Peyer's patch (tissue), 4 donors: ENCODE measurements at places on chromosomes 7 and 10.

GRCh38 chr7:47371733-47372368 lies 210.1 kb downstream of the TNS3 start:
- H3K36me3 ChIP-seq = peaks cover 26% of the 10 kb centered on the region
- H3K27ac ChIP-seq = no peak overlapping the region
- H3K4me1 ChIP-seq = no peaks in the 10 kb centered on the region
- H3K4me3 ChIP-seq = no peak overlapping the region
- DNase-seq = no peak

DNA sequence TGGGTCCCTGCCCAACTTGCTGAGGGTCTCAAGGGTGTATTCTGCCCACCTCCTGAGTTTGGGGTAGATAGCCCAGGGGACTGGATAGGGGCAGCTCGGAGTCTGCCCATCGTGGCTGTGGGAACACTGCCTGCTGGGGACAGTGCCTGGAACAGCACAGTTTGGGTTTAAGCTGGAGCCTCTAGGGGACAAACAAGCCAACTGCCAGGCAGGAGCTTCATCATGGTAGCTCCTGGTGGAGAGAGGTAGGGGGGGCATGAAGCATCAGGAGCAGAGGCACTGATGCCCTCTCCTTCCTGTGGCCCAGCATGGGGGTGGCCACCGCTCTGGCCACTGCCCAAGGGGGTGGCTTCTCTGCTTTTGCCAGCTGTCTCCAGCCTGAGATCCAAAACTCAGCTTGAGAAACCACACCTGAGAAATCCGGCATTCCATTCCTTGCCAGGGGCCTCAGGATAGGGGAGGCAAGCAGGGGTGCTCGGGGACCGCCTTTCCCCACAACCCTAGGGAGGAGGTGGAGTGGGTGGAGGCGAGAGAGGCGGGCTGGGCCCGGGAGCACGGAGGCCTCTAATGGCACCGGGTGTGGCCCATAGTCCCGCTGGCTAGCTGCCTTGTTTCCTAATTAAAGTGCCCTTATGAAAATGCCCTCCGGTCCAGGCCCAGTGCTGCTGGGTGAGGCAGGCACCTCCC lies 47.6 kb downstream of the UNC5B start:
- H3K27me3 ChIP-seq = no peaks in the 10 kb centered on the region
- H3K27ac ChIP-seq = peak overlapping the region; percentile 31
- DNase-seq = no peak
- H3K36me3 ChIP-seq = no peaks in the 10 kb centered on the region
- H3K4me1 ChIP-seq = peaks cover 58% of the 10 kb centered on the region
- no peak overlapping the region for H3K4me3 ChIP-seq

- H3K4me3 ChIP-seq = peak overlapping the region; percentile 39
- H3K36me3 ChIP-seq = no peaks in the 10 kb centered on the region
Observed at GRCh38 chr7:25852211-25852938, 299.6 kb upstream of the NFE2L3 start.

GRCh38 chr10:49260644-49261296 lies 38.2 kb upstream of the C10orf71 start:
- H3K4me3 ChIP-seq = no peak overlapping the region
- H3K27me3 ChIP-seq = no peaks in the 10 kb centered on the region
- H3K36me3 ChIP-seq = no peaks in the 10 kb centered on the region
- H3K27ac ChIP-seq = no peak overlapping the region

DNA sequence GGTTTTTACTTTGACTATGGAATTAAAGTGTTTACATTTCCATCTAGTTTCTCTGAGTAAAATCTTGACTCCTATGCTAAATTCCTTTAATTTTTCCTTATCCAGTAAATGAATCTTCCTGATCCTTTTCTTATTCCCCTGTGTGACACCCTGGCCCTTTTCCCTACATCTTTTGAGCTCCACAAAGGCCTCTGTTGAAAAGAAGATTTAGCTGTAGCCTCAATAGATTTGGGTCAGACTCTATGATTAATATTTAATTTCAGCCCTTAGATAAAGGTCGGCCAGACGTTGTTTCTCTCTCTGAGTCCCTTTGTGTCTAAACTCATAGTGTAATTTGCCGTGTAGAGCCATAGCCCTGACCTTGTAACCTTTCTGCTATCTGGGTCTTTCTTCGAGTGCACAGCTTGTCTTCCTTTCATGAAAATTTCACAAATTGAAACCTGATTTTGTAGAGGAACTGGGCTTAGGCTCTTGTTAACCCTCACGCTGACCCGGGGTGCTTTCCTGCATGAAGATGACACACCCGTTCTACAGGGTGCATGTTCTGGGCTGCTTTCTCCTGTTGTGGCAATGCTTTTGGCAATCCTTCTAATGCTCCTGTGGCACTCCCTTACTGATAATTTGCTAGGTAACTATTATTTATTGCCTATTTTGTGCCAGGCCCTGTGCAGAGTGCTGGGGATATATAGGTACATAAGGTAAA lies 21.2 kb downstream of the LSMEM1 start:
- no peaks in the 10 kb centered on the region for H3K27me3 ChIP-seq
- no peak overlapping the region for H3K27ac ChIP-seq
- H3K4me1 ChIP-seq = peaks cover 7% of the 10 kb centered on the region
- no peak overlapping the region for H3K4me3 ChIP-seq

DNA sequence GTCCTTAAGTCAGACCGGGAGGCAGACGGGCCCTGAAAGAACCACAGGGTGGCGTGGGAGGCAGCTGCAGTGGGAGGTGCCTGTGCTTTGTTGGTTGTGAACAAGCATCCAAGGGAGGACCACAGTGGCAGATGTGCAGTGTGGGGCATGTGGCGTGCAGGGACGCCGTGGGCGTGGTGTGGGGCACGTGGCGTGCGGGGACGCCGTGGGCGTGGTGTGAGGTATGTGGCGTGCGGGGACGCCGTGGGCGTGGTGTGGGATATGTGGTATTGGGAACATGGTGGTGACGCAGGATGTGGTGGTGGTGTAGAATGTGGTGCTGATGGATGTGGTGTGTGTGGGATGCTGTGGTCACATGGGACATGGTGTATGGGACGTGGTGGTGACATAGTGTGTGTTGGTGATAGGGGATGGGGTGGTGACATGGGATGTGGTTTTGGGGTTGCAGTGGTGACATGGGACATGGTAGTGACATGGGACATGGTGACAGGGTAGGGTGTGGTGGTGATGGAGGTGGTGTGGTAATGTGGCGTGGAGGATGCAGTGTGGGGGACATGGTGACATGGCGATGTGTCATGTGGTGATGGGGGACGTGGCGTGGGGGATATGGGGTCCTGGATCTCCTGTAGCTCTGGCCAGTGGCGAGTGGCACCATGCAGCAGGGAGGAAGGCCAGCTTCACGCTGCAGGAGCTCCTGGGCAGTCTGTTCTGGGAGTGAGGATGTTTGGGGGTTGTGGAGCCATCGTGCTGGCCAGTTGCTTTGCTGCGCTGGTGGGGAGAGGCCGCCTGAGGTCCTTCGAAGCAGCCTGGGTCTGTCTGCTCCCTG lies 78.8 kb downstream of the INPP5A start:
- no peaks in the 10 kb centered on the region for H3K36me3 ChIP-seq
- DNase-seq = peak; percentile 50
- H3K27me3 ChIP-seq = no peaks in the 10 kb centered on the region
- no peaks in the 10 kb centered on the region for H3K4me1 ChIP-seq
- no peak overlapping the region for H3K4me3 ChIP-seq
- no peak overlapping the region for H3K27ac ChIP-seq

DNA sequence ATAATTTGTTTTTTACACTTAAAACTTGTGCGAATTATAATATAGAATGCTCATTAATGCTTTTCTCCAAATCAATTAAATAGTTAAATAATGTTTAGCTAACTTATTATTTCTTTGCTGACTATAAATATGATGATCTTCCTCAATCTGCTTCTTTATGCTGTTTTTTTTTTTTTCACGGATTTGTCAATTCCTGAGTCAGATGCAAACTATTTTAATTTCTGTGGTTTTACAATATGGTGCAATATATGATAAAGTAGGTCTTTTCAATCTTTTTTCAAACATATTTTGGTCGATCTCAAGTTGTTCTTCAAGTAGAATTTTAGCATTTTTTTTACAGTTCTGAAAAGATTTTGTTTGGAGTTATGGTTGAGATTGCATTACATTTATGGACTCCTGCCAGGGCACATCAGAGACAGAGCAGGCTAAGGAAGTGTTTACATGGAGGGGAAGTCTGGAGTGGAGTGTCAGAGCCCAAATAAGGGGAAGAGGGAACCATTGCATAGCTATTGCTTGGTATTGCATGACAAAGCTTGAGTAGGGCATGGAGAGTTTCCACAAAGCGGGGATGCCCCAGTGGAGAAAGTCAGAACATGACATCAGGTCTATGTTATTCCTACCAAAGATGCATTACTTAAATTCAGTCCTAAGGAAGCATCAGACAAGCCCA lies 204.4 kb downstream of the OTUD1 start:
- no peaks in the 10 kb centered on the region for H3K4me1 ChIP-seq
- no peaks in the 10 kb centered on the region for H3K27me3 ChIP-seq
- no peak overlapping the region for H3K4me3 ChIP-seq
- H3K36me3 ChIP-seq = no peaks in the 10 kb centered on the region
- no peak for DNase-seq

- H3K36me3 ChIP-seq = no peaks in the 10 kb centered on the region
- no peaks in the 10 kb centered on the region for H3K27me3 ChIP-seq
- peak; percentile 84 for DNase-seq
- peak overlapping the region; percentile 54 for H3K4me3 ChIP-seq
Observed at GRCh38 chr10:92691591-92692079, 1.9 kb downstream of the HHEX start.

DNA sequence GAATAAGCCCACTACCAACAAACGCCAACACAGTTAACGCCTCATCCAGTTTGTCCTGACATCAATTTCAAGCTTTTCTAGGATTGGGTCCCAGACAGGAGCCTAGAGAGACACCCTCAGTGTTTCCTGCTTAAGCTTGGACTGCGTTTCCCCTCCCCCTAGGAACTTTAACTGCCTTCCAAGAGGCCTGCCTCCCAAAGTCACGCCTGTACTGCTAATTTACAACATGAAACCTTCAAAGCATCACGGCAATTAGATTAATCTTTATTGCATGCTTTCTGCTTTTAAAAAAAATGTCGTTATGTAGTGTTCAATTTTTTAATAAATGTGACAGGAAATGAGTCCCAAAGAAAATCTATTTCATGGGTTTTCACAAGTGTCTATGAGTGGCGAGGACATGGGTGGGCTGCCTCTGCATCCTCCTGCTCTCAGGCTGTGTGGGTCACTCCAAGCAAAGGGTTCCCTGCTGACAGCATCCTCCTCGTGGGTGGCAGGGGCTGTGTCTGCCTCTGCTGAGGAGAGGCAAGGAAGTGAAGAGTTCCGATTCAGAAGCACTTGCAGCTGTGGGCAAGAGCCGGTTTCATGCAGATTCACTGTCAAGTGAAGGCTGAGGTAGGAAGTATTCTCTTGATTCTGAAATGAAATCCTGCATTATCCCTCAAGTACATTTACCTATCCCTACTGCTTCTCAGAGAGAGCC lies 193.0 kb upstream of the KMT2E start:
- no peak overlapping the region for H3K27ac ChIP-seq
- DNase-seq = no peak
- no peaks in the 10 kb centered on the region for H3K4me1 ChIP-seq
- H3K36me3 ChIP-seq = no peaks in the 10 kb centered on the region
- no peaks in the 10 kb centered on the region for H3K27me3 ChIP-seq

GRCh38 chr7:95758187-95758586 lies 14.2 kb upstream of the DYNC1I1 start:
- no peak overlapping the region for H3K27ac ChIP-seq
- H3K4me1 ChIP-seq = no peaks in the 10 kb centered on the region
- DNase-seq = no peak

GRCh38 chr7:15554081-15554480 lies 7.7 kb downstream of the AGMO start:
- no peak overlapping the region for H3K4me3 ChIP-seq
- no peaks in the 10 kb centered on the region for H3K4me1 ChIP-seq
- H3K36me3 ChIP-seq = no peaks in the 10 kb centered on the region
- no peaks in the 10 kb centered on the region for H3K27me3 ChIP-seq

DNA sequence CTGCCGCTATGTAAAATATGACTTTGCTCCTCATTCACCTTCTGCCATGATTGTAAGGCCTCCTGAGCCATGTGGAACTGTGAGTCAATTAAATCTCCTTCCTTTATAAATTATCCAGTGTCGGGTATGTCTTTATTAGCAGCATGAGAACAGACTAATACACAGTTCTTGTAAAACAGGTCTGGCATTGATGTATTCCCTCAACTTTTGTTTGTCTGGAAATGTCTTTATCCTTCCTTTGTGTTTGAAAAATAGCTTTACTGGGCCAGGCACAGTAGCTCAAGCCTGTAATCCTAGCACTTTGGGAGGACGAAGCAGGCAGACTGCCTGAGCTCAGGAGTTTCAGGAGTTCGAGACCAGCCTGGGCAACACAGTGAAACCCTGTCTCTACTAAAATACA lies 14.5 kb downstream of the IPMK start:
- H3K4me3 ChIP-seq = no peak overlapping the region
- no peak overlapping the region for H3K27ac ChIP-seq

GRCh38 chr10:43683451-43684291 lies 35.0 kb upstream of the ZNF32 start:
- H3K27me3 ChIP-seq = no peaks in the 10 kb centered on the region
- H3K27ac ChIP-seq = no peak overlapping the region
- no peaks in the 10 kb centered on the region for H3K4me1 ChIP-seq

GRCh38 chr10:68106656-68107055 lies 2.6 kb upstream of the MYPN start:
- no peaks in the 10 kb centered on the region for H3K27me3 ChIP-seq
- DNase-seq = no peak
- no peaks in the 10 kb centered on the region for H3K4me1 ChIP-seq

DNA sequence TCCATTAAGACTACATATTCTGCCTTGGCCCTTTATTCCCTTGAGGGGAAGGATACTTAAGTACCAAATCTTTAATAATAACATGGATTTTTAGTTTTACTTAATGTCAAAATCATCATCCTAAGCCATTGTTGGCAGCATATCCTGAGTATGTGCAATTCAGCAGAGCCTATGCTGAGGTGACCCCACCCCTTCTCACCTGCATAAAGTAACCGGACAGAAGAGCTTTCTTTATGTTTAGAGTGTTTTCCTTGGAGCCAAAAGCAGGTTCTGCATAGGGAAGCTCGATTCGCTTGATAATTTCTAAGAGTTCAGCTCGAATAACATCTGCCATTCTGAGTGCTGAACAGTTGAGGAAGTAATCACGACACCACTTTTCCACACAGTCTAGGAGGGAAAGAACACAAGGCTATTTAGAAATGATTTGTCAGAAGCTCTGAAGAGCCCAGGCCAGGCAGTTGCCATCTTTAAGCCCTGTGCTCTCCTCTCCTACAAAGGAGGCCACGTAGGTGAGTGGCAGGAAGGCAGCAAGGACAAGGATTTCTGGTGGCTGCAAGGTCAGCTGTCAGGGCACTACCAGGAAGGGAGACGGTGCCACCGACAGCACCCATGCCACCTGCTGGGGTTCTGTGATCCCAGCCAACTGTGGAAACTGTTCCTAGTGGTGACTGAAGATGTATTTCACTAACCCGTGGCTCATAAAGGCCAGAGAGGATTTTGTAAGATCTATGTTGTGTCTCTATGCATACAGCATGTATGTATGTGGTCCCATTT lies 15.6 kb downstream of the BCCIP start:
- H3K4me3 ChIP-seq = no peak overlapping the region
- DNase-seq = no peak
- H3K36me3 ChIP-seq = peaks cover 88% of the 10 kb centered on the region
- no peak overlapping the region for H3K27ac ChIP-seq

- no peaks in the 10 kb centered on the region for H3K36me3 ChIP-seq
- H3K4me1 ChIP-seq = no peaks in the 10 kb centered on the region
- no peak overlapping the region for H3K4me3 ChIP-seq
Observed at GRCh38 chr7:154587792-154588191, 415.1 kb downstream of the PAXIP1 start.
